ENCODE measurements at places on chromosomes 5 and 9.

- DNase-seq, result no peak
Measured at GRCh38 chr9:79461712-79462111, 110.1 kb upstream of the TLE4 start.

GRCh38 chr5:155834271-155834975 is 492.5 kb upstream of the SGCD start:
- no peak for DNase-seq

GRCh38 chr5:141637767-141638419 is 1.1 kb downstream of the RELL2 start:
- no peak for DNase-seq

DNA sequence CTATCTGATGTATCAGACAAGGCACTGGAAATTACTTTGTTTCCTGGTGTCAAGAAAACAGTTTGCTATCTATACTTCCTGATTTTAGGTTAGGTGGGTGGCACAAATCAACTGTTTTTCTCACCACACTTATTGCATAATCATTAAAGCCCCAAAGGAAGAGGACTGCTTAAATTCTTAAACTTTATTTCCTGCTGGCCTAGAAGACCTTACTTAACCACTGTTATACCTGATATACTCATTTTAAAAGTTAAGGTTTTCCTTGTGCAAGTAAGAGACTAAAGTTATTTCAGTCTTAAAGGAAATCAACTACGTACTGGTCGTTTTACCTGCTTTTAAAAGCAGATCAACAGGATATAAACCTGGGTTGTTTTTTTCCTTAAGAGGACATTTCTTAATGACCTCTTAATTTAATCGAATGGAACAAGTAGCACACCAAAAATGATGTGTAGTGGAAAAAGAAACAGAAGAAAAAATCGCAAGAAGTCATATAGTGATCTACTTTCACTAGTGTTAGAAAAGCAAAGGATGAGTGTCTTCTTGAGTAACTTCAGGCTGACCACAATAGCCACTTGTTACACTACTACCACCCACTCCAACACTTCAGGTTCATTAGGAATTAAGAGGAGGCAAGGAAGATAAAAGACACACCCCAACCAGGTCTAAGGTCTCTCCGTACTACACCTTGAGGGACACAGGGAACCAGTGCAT is 974 bp downstream of the CLINT1 start:
- DNase-seq, result no peak

DNA sequence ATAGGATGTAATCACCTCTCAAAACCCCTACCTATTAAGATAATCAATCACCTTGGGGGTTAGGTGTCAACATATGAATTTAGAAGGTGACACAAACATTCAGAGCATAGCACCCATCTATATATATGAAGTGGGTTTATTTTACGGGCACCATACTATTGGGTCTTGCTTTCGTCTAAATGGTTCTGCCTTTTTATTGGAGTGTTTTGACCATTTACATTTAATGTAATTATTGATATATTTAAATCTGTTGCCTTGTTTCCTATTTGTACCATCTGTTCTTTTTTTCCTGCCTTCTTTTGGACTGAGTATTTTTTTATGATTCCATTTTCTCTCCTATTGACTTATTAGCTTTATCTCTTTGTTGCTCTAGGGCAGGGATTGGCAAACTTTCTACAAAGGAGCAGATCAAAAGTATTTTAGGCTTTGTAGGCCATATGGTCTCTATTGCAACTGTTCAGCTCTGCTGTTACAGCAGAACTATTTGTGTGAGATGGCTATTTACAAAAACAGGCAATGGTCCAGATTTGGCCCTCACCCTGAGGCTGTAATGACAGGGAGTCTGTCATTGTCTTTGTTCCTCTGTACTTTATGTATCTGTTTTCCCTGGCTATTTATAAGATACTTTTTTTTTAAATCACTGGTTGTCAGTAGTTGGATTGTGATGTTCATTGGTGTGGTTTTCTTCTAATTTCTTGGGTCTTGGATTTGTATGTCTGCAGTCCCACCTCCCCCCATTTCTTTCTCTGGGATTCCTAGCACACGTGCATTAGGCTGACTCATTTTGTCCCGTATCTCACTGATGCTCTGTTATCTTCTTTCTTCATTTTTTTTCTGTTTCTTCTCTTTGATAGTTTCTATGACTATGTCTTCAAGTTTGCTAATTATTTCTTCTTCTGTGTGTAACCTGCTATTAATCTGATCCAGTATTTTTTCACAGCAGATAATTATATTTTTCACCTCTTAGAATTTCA is 127.1 kb downstream of the DAB2IP start:
- DNase-seq, result no peak

- no peak for DNase-seq
Measured at GRCh38 chr9:134808447-134808792, 72.2 kb upstream of the FCN2 start.
